ENCODE measurements at places on chromosomes 1 and 21.

GRCh38 chr1:247557926-247558674, 9.2 kb downstream of the GCSAML start:
- no peak for DNase-seq

DNA sequence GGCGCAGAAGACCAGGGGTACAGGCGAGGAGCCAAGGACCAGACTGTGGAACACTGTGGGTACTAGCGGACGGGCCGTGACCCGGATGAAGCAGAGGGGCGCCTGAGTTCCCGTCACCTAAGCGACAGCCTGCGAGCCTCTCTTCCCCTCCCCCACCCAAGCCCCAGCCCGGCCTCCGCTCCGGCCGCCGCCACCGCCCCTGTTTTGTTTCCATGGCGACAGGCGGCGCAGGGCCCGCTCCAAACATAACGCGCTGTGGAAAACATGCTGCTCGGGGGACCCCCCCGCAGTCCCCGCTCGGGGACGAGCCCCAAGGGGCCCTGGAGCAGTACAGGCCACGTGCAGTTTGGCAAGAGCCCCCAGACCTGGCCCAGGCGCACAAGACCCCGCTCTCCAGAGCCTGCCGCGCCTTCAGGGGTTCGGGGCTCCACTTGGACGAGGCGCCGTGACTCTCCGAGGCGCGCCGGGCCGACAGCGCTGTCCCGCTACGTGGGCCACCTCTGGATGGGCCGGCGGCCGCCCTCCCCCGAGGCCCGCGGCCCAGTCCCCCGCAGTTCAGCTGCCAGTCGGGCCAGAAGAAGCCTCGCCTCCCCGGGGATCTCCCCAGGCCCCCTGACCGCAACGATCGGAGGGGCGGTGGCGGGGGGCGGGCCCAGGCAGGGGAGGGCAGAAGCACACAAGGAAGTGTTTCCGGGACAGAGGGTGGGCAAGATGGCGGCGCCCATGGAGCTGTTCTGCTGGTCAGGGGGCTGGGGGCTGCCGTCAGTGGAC, at the start of gene MTX1:
TSS of gene MTX1 (plus strand) at position 155 of the 771 bp plus-strand sequence. CDS start at position 265, 110 bp downstream.
- DNase-seq: peak; percentile 78

- DNase-seq: peak; percentile 31
Observed at GRCh38 chr21:27268290-27268689, 301.4 kb upstream of the ADAMTS5 start.

DNA sequence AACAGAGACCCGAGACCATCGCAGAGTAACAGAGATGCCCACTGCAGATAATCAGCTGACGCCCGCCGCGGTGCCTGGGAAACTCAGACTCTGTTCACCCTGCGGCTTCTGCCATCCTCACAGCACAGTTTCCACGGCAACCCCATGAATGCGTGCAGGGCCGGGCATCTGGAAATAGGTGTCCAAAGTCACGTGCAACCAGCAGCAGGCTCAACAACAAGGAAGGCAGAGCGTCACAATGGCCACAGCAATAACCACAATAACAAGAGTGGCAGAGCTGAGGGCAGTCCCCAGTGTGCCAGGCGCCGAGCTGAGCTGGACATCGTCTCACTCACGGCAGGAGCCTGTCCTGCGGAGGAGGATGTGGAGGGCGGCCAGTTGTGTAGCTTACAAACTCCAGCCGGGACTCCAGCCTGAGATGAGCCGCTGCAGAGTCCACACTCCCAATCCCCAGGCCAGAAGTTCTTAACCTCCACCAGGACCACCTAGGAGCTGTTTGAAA, 102.0 kb downstream of the CRYAA start:
- DNase-seq: no peak

GRCh38 chr1:100234432-100234831, 15.2 kb downstream of the DBT start:
- DNase-seq: no peak

DNA sequence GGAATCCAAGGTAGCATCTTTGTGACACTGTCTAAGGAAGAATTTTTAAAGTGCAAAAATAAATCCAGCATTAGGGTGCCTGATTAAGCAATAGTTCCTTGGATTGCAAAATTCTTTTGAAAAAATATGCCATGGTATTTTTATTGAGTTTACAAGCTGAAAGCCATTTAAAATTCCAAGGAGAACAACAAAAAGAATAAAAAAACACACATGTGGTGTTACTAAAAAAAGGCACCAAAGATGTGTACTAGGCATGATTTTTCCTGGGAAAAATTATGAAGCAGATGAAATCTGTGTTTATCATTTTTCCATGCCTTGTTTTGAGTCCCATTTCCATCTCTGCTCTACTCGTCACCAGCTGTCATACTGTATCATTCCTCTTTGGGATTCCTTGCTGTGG, 157.0 kb upstream of the ZNHIT6 start:
- no peak for DNase-seq

- no peak for DNase-seq
Observed at GRCh38 chr1:38183096-38183495, 136.5 kb upstream of the POU3F1 start.

GRCh38 chr1:55446351-55446750, 231.2 kb upstream of the USP24 start:
- DNase-seq: no peak

DNA sequence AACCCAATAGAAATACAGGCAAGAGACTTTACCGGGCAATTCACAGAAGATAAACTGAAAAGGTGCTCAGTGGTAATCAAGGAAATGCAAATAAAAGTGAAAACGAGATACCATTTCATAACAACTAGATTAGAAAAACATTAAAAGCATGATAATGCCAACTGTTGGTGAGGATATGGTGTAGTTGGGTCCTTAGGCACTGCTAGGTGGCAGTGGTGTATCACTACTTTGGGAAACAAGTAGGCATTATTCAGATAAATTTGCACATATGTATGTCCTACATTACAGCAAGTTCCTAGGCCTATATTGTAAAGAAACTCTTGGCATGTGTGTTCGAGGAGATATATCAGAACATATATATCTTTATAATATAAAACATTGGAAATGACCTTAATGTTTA, 31.0 kb downstream of the AZIN2 start:
- no peak for DNase-seq

DNA sequence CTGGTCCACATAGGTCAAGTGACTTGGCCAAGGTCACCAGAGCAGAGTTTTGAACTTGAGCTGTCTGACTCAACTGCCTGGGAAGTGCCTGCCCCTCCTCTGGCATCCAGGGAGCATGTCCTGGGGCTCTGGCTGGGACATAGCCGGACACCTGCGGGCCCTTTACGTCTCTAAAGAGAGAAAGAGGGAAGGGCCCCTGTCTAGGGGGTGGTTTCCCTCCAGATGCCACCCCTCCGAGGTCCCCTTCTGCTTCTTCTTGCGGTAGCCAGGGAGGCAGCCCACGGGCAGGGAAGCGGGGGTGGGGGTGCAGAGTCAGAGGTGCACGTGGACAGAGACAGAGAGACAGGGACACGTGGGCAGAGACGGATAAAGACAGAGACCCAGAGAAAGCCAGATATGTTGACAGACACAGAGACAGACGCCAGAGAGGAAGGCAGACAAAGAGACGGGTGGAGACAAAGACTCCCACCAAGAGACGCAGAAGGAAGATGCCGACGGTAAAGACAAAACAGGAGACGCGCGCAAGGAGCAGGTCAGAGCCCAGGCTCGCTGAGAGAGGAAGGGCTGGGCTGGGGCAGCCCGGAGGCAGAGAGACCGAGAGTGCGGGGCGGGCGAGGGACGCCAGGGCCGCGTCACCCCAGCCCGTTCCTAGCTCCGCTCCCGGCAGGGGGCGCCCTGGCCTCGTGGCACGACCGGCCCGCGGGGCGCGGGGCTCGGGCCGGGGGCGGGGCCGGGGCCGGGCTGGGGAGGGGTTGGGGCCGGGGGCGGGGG, 458 bp upstream of the ALPL start:
- DNase-seq: no peak

All from right renal cortex interstitium (tissue), 3 donors.